ENCODE measurements at places on chromosomes 3 and 15. TPM values are rescaled to one million over a fixed set of nuclear protein-coding genes. Genes with fewer than 3 reads are reported as not detected.

DNA sequence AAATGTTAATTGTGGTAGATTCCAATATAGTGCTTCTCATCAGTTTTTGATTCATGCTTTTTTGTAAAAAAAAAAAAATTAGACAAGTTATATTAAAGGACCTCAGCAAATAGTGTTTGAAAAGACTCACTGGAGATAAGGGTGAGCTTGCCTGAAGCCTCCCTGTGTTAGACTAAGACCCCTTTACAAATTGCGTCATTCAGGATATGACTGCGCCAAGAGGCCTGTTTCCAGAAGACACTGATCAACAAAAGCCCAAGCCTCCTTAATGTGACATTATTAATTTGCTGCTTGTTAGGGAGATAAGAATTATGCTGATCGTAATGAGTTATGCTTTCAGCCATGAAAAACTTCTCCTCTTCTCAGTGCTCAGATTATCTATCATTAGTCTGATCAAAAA is 13.0 kb upstream of the DNAJC13 start:
- peaks cover 2% of the 10 kb centered on the region for H3K4me1 ChIP-seq
- H3K36me3 ChIP-seq: no peaks in the 10 kb centered on the region
- no peak overlapping the region for H3K4me3 ChIP-seq
- no peak for DNase-seq

- no peaks in the 10 kb centered on the region for H3K4me1 ChIP-seq
- H3K36me3 ChIP-seq: no peaks in the 10 kb centered on the region
- H3K4me3 ChIP-seq: no peak overlapping the region
Observed at GRCh38 chr15:50219820-50220219, 37.8 kb downstream of the SLC27A2 start.

DNA sequence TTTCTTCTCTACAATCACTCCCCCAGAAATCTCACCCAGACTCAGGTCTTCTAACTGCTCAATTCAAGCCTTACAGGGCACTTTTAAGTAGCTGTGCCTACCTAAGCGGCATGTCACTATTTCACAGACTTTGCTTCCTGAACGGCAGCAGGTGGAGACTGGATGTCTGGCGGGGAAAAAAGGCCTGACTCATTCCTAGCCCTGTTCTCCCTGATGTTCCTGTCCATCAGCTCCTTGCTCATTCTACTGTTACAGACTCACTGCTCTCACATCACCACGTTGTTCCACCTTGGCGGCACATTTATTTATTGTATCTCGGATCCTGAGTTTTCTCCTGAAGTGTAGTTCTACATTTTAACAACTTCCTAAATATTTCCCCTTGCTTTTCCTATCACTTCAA is 52.6 kb upstream of the ATP11B start:
- no peak for DNase-seq
- no peak overlapping the region for H3K27ac ChIP-seq
- H3K27me3 ChIP-seq: no peaks in the 10 kb centered on the region
- H3K36me3 ChIP-seq: no peaks in the 10 kb centered on the region

DNA sequence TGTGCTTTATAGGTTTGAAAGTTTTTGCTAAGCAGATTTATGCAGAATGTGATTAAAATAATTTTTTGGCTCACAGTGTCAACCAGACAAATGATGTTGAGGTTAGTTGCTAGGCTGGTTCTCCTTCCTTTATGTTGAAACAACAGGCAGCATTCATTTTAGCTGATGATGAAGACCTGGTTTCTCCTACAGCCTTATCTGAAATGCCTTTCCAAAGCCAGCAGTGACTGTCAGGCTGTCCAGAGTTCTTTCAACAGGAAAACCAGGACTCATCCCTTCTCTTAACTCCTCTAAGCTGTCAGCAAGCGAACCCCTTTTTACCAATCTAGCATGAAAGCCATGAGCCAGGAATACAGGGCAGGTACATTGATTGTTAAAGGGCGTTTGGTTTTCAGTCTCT is 84.1 kb downstream of the ZNF609 start:
- H3K36me3 ChIP-seq: no peaks in the 10 kb centered on the region
- no peak overlapping the region for H3K27ac ChIP-seq
- no peaks in the 10 kb centered on the region for H3K27me3 ChIP-seq
- H3K4me1 ChIP-seq: no peaks in the 10 kb centered on the region
- DNase-seq: no peak

DNA sequence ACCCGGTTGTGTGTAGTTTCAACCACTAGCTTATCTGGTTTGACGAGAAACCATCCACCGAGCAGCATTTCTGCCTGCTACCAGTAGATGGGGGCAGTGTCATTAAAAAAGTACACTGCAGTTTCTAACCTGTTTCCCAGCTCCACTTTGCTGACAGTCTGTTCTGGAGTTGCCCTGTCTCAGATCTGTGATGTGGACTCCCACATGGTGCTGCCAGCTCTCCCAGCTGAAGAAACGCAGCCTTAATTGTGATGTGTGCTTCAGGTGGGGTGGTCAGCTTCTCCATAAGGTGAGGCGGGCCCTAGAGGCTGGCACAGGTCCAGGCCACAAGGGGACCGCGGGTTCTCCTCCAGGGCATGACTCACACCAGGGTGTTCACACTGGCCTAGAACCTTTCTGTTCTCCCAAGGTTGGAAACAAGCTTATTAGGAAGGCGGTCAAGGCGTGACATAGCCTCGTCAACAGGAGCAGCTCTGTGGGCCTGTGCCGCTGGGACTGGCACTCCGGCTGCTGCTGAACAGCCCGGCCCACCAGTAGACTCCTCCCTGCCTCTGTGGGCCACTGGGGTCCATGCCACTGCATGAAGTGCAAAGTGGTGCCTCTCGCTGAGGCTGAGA is 2.9 kb upstream of the FAM43A start:
- no peak overlapping the region for H3K4me3 ChIP-seq
- no peaks in the 10 kb centered on the region for H3K27me3 ChIP-seq
- no peaks in the 10 kb centered on the region for H3K4me1 ChIP-seq
- peaks cover 9% of the 10 kb centered on the region for H3K36me3 ChIP-seq
- peak overlapping the region; percentile 34 for H3K27ac ChIP-seq

DNA sequence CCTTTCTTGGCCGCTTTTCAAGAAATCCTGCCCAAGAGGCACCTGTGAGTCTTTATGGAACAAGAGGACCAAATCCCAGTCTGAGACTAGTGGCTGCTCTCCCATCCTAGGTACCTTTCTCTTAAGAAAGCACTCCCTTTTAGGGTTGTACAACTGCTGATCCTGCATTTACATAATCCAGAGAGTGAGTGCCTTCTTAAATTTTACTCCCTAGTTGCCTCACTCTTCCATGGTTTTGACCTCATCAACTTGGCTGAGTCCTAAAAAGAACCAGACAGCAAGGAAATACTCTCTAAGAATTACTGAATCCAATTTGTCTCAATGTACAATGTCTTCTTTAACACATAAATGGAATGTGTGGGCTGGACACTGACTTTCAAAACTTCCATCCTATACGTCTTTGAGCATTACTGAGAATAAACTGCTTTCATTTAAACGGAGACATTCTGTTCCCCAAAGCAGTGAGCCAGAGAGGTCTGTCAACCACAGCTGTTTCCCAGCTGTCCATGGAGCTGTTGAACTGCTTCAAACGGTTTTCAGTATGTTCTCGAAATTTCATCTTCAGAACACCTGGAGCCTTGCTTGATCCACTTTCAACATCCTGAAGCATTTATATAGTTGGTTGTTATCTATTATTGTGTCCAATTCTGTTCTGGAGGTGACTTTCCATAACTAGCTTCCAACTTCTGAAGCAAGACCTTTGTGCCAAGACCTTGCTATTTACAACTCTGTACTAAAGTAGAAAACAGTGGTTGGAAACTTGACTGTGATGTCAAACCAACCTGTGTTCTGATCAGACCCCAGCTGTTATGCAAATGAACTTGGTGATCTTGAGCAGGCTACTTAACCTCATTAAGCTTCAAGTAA is 179.1 kb downstream of the SLC9A9 start:
- no peaks in the 10 kb centered on the region for H3K36me3 ChIP-seq
- no peaks in the 10 kb centered on the region for H3K27me3 ChIP-seq
- H3K4me1 ChIP-seq: no peaks in the 10 kb centered on the region
- no peak overlapping the region for H3K4me3 ChIP-seq
- no peak overlapping the region for H3K27ac ChIP-seq

- H3K4me1 ChIP-seq: no peaks in the 10 kb centered on the region
- no peaks in the 10 kb centered on the region for H3K27me3 ChIP-seq
- DNase-seq: no peak
- H3K36me3 ChIP-seq: no peaks in the 10 kb centered on the region
Observed at GRCh38 chr3:1117843-1118473, 25.1 kb downstream of the CNTN6 start.

- no peak for DNase-seq
- H3K27ac ChIP-seq: no peak overlapping the region
- H3K36me3 ChIP-seq: peaks cover 3% of the 10 kb centered on the region
- no peaks in the 10 kb centered on the region for H3K4me1 ChIP-seq
- no peaks in the 10 kb centered on the region for H3K27me3 ChIP-seq
Observed at GRCh38 chr3:142502187-142502985, 54.5 kb upstream of the XRN1 start.

- H3K27ac ChIP-seq: no peak overlapping the region
- no peak for DNase-seq
- no peak overlapping the region for H3K4me3 ChIP-seq
Observed at GRCh38 chr3:111392894-111393398, 149.1 kb upstream of the CD96 start.

DNA sequence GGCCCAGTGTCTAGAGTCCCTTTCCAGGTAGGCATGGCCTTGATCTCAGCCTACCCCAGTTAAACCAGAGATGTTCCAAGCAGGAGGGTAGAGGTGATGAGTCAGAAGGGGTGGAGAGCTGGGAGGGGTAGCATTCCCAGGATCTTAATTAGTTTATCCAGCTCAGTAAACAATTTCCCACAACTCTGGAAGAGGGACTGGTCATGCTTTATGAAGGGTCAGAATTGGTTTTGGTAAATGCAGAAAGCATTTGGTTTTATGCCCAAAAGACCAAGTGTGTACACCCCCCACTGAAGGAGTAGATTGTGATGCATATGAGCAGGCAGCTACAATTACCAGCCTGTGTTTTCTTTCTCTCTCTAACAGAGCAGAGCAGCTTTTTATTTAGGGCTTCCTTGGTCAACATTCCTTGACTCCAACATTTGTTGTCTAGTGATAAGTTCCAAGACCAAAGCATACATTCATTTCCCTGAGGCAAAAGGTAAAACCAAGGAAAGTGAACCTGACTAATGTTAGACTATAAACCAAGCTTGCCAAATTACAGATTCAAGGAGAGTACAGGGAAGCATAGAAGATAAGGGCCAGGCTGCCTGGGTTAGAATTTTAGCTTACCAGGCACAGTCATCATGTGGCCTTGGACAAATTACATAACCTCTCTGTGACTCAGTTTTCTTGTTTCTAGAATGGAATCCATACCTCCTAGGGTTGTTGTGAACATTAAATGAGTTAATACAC is 17.6 kb downstream of the EXOSC7 start:
- H3K27ac ChIP-seq: peak overlapping the region; percentile 34
- no peaks in the 10 kb centered on the region for H3K27me3 ChIP-seq
- DNase-seq: no peak
- H3K4me3 ChIP-seq: no peak overlapping the region
- H3K36me3 ChIP-seq: peaks cover 35% of the 10 kb centered on the region
- peaks cover 24% of the 10 kb centered on the region for H3K4me1 ChIP-seq

- H3K27me3 ChIP-seq: no peaks in the 10 kb centered on the region
- peaks cover 13% of the 10 kb centered on the region for H3K4me1 ChIP-seq
- H3K27ac ChIP-seq: no peak overlapping the region
- H3K4me3 ChIP-seq: no peak overlapping the region
- DNase-seq: peak; percentile 40
Observed at GRCh38 chr3:37730825-37731224, 130.9 kb upstream of the CTDSPL start.

GRCh38 chr15:68629519-68630210 is 50.9 kb downstream of the CORO2B start:
- H3K4me1 ChIP-seq: peaks cover 30% of the 10 kb centered on the region
- no peak overlapping the region for H3K4me3 ChIP-seq
- H3K27me3 ChIP-seq: no peaks in the 10 kb centered on the region
- no peaks in the 10 kb centered on the region for H3K36me3 ChIP-seq
- DNase-seq: no peak

DNA sequence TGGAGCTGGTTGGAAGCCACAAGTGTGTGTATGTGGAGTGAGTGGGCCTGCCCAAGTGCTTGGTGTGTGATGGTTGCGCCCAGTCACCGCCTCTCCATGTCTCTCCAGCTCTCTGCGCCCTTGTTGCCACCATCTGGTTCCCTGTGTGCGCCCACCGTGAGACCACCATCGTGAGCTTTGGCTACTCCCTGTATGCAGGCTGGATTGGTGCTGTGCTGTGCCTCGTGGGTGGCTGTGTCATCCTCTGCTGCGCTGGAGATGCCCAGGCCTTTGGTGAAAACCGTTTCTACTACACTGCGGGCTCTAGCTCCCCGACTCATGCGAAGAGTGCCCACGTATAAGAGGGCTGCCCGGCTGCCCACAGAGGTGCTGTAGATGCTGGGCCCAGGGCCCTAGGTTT is 13.7 kb downstream of the CLDN11 start:
- H3K27ac ChIP-seq: no peak overlapping the region
- no peaks in the 10 kb centered on the region for H3K4me1 ChIP-seq
- no peaks in the 10 kb centered on the region for H3K27me3 ChIP-seq
- no peaks in the 10 kb centered on the region for H3K36me3 ChIP-seq
- no peak overlapping the region for H3K4me3 ChIP-seq
- no peak for DNase-seq

DNA sequence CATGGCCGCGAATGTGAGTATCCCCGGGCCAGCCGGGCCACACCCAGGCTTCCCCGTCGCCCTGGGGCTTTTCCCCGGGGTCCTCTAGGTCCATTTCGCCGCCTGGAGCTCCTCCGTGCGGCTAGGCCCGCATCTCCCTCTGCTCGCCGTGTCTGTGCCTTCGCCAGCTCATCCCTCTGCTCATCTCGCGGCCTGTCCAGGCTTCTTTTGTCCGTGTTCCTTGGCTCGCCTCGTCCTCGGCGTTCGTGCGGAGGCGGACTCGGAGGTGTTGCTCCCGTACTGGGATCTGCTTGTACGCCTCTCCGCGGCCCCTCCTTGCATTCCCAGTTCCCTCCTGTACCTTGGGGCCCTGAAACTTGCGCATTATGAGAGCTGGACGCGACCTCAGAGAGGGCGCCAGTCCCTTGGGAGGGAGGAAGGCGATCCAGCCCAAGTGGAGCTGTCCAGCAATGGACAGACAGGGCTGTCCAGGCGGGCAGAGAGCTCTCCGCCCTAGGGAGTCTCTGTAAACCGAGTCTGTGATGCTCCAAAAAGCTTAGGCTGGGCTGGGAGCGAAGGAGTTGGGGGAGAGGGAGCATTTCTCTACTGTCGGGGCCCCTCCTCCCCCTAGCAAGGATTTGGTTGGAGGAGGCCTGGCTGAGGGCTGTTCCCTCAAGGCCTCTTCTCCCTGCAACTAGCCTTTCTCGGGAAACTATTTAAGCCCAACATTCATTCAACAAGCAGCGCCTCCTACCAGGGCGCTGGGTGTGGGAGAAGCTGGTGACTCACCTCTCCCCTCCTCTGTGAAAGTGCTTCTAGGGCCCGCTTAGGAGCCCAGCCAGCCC is 553 bp downstream of the TMEM43 start:
- DNase-seq: peak; percentile 75
- H3K36me3 ChIP-seq: peaks cover 30% of the 10 kb centered on the region
- peaks cover 15% of the 10 kb centered on the region for H3K4me1 ChIP-seq
- H3K27me3 ChIP-seq: no peaks in the 10 kb centered on the region
- H3K4me3 ChIP-seq: peak overlapping the region; percentile 86

The BAHD1 gene
- total RNA-seq: 11.3 TPM

The SOX14 gene
- total RNA-seq: not detected

The CHRNA5 gene
- total RNA-seq: 0.23 TPM

The ISLR gene
- total RNA-seq: 14.6 TPM

The DUOXA1 gene
- total RNA-seq: 42.6 TPM

The DLEC1 gene
- 10.3 TPM for total RNA-seq

The BMF gene
- 11.5 TPM for total RNA-seq

The POLR2M gene
- total RNA-seq: 306 TPM

The OR5K3 gene
- not detected for total RNA-seq
